ENCODE measurements at places on chromosomes 2 and 18.

GRCh38 chr18:1435487-1435886 lies 530.8 kb downstream of the ADCYAP1 start:
- DNase-seq: no peak

DNA sequence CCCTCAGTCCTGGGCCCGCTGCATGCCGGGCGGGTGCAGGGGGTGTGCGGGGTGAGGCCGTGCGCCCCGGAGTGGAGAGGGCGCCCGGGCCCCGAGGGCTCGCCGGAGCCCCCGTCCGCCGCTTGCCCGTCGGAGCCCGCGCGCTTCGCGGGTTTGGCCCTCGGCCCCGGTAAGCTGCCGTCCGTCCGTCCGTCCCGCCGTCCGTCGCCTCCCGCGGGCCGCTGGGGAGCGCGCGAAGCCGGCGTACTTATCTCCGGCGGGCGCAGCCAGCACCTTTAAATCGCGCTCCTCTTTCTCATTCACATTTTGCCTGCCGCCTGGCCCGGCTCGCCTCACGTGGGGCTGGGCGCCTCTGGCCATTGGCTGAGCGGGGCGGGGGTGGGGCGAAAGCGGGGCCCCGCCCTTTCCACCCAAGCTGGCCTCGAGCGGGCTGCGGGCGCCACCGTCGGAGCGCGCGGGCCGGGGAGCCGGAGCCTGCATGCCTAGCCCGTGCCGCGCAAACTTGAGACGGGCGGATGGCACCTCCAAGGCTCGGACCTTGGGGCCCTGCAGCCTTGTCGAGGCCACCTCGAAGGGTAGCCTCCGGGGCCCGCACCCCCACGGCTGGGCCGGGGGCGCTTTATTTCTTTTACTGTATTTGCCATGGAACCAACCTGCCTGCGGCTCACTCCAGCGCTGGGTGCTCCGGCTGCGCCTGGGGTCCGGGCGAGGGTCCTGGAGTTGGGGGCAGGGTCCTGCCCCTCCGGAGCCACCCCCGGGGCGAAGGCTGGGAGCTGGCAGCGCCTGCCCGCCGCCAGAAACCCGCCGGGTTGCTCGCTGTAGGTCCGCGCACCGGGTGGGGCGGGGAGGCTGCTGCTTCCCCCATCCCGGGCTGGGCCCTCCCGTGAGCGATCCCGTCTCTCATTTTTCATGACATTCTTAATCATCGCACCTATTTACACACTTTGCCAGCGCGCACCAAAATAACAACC lies at the start of gene GBX2:
Gene GBX2 (minus strand): TSS at position 277 of the 971 bp plus-strand sequence. CDS start 415 bp downstream, outside the sequence.
- DNase-seq: no peak

DNA sequence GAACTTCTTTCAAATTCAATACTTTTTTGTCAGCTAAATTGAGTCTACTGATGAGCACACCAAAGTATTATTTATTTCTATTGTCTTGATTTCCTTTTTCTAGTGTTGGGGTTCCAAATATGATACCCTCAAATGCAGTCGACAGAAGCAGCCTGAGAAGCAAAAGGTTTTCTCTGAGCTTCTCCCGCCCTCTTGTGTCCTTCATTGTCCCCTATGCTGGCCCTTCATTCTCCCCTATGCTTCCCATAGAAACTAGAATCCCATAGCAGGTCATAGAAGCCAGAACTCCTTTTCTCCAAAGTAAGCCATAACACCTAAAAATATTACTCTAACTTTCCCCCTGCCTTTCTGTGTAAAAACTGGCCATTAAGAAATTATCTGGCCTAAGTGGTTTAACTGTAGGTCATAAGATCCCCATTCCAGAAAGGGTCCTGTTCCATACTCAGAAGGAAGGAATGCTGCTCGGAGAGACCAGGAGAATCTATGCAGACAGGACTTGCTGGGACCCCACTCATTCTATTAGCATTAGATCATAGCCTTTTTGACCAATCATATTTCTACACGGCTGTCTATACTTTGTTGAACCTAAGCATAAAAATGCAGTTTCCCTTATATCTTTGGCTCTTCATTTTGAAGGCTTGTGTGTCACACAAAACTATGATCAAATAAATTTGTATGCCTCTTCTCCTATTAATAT lies 764.6 kb upstream of the PKDCC start:
- DNase-seq: no peak

DNA sequence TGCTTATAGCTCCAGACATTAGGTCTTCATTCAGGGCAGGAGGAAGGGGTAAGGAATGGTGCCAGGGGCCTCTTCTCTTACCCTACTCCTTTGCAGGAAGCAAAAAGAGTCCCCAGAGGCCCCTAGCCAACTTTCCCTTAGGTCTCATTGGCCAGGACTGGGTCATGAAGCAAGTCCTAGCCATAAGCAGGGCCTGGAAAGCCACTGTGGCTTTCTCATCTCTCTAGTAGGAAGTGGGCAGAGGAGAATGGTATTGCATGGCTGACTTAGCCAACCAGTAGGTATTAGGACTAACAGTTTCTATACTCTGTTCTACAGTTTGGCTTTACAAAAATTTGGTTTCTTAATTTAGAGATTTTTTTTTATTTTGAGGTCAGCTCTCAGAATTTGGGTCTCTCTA lies 4.8 kb downstream of the FAM228A start:
- DNase-seq: no peak

DNA sequence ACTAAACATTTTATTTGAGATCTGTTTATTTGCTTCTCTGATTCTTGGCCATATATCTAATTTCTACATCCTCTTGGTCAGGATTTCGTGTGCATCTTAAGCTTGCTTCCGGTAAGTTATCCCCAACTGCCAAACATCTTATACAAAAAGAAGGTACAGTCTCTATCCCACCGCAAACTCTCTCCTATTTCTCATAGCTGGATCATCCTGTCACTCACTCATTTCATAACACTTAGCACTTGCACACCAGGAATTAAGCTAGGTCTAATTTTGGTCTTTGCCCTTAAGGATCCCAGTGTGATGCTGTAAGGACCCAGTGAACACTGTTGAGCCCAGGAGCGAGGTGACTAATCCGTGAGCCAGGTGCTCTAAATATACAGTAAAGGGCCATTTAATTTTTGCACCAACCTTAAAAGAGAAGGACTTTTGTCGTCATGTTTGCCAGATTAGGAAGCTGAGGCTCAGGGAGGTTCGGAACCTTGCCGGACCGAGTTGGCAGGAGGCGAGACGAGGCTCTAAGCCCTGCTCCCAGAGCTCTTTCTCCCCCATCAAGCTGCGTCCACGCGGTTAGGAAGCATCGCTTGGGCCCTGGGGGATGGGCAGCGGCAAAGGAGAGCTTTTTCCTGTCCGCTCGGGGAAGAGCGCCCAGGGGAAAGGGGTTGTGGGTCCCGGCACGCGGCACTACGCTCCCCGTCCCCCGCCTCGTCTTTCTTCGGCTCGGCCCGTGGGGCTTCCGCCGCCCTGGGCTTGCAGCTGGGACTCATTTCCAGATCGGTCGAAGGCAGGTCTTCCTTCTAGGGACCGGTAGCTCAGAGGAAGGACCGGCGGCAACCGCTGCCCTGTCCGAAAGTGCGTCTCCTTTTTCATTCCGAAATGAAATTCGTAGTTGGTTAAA lies 4.1 kb upstream of the ITPRIPL1 start:
- no peak for DNase-seq

DNA sequence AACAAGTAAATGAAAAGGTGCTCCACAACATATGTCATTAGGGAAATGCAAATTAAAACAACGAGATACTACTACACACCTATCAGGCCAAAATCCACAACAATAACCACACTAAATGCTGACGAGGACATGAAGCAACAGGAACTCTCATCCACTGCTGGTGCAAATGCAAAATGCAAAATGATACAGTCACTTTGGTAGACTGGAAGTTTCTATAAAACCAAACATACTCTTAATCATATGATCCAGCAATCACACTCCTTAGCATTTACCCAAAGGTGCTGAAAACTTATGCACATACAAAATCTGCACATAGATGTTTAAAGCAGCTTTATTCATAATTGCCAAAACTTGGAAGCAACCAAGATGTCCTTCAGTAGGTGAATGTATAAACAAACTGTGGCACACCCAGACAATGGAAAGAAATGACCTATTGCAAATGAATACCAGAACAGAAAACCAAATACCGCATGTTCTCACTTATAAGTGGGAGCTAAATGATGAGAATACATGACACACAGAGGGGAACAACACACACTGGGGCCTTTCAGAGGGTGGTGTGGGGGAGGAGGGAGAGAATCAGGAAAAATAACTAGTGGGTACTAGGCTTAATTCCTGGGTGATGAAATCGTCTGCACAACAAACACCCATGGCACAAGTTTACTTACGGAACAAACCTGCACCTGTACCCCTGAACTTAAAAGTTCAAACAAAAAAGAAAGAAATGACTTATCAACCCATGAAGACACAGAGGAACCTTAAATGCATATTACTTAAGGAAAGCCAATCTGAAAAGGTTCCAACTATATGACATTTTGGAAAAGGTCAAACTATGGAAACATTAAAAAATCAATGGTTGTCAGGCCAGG lies 80.4 kb downstream of the ASXL2 start:
- DNase-seq: no peak

GRCh38 chr2:127094509-127095366 lies 12.2 kb downstream of the BIN1 start:
- DNase-seq: no peak

GRCh38 chr18:13524811-13525210 lies 201.5 kb downstream of the FAM210A start:
- no peak for DNase-seq

GRCh38 chr2:216217904-216218260 lies 108.7 kb downstream of the XRCC5 start:
- no peak for DNase-seq

- no peak for DNase-seq
These were observed 60.2 kb downstream of the PDE1A start for GRCh38 chr2:182366628-182367027.

- DNase-seq: no peak
These were observed 201.4 kb upstream of the TMEM200C start for GRCh38 chr18:6096730-6097129.

- no peak for DNase-seq
These were observed 8.4 kb downstream of the PTMA start for GRCh38 chr2:231716666-231717280.

- DNase-seq: no peak
These were observed 3.8 kb downstream of the CD207 start for GRCh38 chr2:70831861-70832260.

DNA sequence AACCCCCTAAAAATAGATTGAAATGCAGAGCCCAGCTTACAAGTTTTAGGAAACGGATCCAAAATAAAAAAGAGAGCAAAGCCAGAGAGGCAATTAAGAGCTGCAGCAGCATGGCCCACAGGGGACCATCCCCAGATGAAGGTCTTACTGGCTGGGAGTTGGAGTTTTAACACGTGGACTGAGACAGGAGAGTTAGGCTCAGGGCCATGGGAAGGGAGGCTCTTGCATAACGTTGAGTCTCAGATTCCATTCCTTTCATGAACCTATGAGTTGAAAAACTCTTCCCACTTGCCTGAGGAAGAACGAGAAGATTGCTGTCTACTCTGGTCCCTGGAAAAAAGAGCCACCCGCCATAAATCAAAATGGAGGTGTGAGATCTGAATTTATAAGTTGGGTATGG lies 101.8 kb upstream of the NDUFV2 start:
- no peak for DNase-seq

DNA sequence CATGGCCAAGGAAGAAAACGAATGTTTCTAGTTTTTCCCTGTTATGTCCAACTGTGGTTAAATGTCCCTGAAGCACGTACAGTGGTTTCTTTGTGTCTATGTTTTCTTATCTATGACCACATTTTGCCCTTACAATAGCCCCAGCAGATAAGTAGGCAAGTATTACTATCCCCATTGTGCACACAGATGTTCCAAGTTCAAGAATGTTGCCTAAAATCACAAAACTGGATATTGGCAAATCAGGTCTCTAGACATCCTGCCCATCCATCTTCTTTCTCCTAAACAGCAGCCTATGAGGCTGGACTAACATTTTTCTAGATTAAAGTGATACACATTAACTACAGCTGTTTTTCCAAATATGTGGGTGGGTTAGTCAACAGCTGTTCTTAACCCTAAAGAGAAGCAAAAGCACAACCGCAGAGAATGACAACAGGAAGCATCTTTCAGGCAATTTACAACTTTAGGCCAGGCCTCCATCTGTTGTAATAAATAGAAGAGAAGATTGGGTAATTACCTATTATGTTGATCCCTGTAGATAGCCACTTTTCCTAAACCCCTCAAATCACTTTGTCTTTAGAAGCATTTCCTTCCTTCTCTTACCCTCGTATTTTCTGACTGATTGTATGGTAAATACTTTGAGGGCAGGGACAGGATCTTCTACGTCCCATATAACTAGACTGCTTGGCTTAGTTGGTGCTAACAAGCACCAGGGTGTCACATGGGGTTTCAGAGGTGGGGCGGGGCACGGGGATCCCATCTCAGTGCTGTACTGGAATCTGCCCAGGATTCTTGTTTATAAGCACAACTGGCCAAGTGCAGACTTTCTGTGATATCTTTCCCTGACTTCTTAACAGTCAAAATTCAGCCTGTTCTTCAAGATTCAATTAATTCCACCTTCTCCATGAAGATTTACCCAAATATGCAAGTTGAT lies 132.1 kb upstream of the SETBP1 start:
- no peak for DNase-seq

- DNase-seq: no peak
These were observed 77.7 kb upstream of the WDR75 start for GRCh38 chr2:189363559-189363958.

- DNase-seq: no peak
These were observed 48.1 kb downstream of the AQP12A start for GRCh38 chr2:240739797-240740196.

GRCh38 chr2:233030-233429 lies 30.8 kb downstream of the SH3YL1 start:
- no peak for DNase-seq

- peak; percentile 55 for DNase-seq
These were observed 65.1 kb downstream of the TMEM182 start for GRCh38 chr2:102826904-102827303.

DNA sequence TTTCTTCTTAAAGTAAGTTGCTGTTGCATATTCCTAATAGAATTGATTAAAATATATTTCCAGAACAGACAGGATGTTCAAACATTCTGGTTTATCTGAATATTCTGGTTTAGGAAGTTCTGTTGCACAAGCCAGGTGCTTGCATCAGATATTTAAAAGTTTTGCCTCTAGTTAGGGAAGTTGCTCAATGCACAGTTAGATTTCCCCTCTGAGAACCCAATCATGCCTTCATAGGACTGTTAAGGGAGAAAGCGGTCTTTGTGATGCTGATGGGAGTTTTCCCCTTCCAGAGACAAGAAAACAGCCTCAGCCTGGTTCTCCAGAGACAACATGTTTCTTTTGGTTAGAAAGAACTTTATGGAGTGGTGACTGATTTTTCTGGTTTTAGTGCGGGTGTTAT lies 65.6 kb upstream of the REV1 start:
- no peak for DNase-seq

GRCh38 chr2:68250196-68250595 lies 2.1 kb downstream of the PPP3R1 start:
- DNase-seq: no peak

- no peak for DNase-seq
These were observed 310.2 kb upstream of the GALNT5 start for GRCh38 chr2:156947261-156947660.

All from NCI-H2081 treated with DMSO at 0.1 percent for 48 hours (cell line).